ENCODE measurements at places on chromosomes 1 and 21.

- no peak for DNase-seq
These were observed 86.8 kb downstream of the HSF2BP start for GRCh38 chr21:43572446-43572845.

DNA sequence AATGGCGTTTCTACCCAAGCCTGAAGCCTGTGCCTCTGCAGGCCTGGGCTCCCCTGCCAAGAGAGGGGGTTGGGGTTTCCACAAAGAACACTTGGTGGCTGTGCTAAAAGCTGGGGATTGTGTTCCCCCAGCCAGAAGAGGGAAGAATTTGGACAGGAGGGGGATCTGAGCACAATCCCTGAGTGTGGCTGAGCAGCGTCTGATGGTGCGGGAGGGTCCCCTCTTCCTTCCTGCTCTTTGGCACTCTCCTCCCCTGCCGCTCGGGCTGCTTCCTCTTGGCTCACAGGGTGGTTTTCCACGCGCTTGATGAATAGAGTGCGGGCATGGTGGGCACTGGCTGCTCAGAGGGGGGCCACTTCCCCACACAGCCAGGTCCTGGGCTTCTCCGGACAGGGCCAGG, 3.7 kb downstream of the GPR37L1 start:
- no peak for DNase-seq

GRCh38 chr1:156691665-156692440, 13.5 kb downstream of the CRABP2 start:
- DNase-seq, result peak; percentile 55

DNA sequence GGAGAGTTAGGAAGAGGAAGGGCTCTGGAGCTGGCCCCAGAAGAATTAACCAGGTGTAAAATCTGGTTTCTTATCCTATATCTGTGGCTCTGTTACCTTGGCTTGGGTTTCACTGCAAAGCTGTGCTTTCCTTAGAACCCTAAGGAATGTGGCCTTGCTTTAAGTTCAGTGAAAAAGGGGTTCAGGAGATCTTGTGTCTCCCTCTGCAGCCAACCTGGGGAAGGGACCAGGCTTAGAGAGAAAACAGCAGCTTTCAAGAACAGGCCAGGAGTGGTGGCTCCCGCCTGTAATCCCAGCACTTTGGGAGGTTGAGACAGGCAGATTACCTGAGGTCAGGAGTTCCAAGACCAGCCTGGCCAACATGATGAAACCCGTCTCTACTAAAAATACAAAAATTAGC, 16.1 kb upstream of the MYCL start:
- DNase-seq, result no peak

GRCh38 chr1:77984629-77985028, 5.8 kb upstream of the FUBP1 start:
- DNase-seq, result no peak

- no peak for DNase-seq
These were observed 87.9 kb downstream of the SYT14 start for GRCh38 chr1:210025870-210026269.

- DNase-seq, result no peak
These were observed 33.4 kb downstream of the PSMG1 start for GRCh38 chr21:39149882-39150281.

- DNase-seq, result peak; percentile 19
These were observed 5.8 kb downstream of the LINGO4 start for GRCh38 chr1:151799179-151800022.

DNA sequence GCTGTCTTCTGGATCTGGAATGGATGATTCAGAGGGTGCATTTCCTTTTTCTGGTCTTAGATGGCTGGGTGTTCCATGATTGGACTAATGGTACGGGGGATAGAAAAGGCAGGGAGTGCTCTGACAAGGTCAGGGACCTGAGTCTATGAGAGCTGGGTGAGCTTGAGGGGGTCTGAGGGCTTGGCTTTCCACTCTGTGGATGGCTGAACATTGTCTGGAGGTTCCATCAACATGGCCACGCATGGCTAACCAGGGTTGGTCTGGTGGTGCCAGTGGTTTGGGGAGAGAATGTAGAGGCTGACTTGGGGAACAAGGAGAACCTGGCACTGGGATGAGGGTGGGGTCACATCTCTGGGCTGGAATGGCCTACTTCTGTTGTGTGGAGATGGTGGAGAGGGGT, 41.5 kb upstream of the TSPAN2 start:
- DNase-seq, result no peak

- DNase-seq, result no peak
These were observed 33.9 kb downstream of the FAAP20 start for GRCh38 chr1:2160451-2161300.

- DNase-seq, result no peak
These were observed 5.8 kb downstream of the HAO2 start for GRCh38 chr1:119374208-119374874.

DNA sequence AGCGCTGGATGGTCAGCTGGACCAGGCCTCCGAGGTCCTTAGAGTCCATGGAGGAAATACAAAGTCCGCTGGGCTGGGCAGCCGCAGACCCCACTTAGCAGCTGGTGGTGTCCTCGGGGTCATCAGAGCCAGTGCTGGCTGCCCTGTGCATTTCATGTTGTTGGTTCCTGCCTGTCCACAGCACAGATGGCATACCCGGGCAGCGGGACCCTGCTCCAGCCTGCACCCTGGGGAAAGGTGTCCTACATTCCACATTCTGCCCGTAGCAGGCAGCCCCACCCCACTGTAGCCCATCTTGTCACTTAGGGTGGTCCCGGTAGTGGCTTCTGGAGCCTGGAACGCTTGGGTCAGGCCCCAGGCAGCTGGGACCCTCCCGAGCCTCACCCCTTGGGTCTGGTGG, 19.8 kb downstream of the PRKCZ start:
- no peak for DNase-seq

DNA sequence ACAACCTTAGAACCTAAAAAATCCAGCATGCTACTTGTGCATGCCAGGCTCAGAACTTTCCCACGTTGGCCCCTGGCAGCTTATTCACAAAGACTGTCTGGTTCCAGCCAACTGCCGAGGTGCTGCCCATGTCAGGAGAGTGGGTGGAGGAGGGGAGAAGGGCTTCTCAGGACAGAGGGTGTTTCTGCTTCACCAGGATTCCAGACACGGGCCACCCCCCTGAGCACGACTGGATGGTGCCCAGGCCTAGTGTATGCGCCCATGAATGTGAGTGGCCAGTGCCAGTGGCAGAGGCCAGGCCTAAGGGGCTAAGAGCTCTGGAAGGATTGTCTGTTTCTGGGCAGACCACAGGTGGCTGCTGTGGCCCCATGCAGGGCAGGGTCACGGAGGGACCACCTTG, 148.2 kb upstream of the COL6A1 start:
- no peak for DNase-seq

DNA sequence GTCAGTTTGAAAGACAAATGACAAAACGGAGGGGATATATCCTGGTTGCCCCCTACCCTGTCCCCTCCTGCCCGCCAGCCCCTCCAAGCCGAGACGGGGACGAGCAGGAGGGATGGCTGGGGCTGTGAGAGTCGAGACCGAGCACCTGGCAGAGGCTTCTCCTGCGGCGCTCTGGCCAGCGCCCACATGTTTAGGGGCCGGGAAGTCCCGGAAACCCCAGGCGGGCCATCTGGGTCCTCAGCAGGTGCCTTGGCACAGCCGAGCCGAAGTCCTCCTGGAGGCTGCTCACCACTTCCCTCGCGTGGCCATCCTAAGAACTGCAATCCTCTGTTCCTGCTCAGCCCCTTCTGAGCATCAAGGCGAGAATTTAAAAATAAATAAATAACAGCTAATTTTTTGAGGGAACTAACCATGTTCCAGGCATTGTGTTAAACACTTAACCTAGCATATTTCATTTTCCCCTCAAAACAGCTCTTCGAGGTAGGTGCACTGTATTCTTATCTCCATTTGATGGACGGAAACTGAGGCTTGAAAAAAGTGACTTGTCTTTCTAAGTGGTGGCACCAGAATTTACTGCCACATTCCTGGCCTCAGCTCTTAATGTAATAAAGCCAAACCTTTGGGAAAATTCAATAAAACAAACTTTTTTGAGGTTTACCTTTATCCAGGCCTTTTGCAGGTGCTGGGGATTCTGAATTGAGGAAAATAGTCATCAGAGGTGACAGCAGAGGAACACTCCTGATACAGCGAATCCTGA, 3.5 kb upstream of the RIMS3 start:
- peak; percentile 65 for DNase-seq

DNA sequence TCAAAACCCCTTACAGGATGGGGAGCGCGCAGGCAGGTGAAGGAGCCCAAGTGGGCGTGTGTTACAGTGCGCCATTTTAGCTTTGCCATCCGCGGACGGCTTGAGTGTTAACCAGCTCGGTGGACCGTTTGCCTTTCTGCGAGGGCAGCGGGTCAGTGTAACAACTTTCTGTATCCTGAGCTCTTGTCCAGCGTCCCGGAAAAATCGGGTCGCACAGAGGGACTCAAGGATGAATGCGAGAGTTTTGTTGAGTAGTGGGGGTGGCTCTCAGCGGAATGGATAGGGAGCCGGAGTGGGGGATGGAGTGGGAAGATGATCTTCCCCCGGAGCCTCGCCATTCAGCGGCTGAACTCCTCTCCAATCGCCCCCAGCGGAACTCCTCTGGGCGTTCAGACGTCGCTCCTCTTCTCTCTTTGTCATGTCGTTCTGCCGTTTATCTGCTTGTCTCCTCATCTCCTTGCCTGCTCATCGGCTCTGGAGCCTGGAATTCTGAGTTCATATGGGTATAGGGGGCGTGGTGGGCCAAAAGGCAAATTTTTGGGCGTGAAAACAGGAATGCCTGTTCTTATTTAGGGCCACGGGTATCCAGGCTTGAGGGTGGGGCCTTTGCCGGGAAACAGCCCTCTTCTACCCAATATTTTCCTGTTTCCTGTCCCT, 295.4 kb downstream of the CTH start:
- DNase-seq, result no peak

DNA sequence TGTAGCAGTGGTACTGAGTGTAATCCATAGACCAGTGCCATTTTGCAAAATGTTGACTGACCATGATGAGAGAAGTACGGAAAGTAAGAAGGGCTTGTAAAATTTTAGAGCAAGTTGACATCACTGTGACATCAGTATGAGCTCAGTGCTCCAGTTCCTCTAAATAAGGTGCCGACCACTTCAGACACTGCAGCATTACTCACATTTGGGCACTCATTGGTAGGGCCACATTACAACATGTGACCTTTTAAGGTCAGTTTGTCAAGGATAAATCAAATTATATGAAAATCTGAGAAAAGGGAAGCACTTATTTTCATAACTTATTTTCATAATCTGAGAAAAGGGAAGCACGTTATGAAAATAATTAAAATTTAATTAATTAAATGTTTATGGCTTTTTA, 128.0 kb upstream of the ERG start:
- peak; percentile 10 for DNase-seq

DNA sequence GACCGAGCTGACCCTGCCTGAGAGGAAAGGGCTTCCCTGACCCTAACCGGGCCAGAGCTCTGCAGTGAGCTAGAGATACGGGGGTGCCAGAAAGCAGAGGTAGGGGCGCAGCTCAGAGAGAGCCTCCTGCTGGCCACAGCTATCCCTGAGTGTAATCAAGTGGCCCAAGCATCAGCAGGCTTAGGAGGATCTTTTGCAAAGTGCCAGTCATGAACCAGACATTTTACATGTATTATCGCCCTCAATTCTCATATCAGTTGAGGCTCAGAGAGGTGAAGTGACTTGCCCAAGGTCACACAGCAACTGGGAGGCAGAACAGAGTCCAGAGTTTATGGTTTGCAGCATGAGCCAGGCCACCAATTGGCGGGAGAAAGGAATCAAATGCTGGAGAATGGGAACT, 7.0 kb upstream of the ID3 start:
- DNase-seq, result no peak

GRCh38 chr1:209368864-209369598, 214.5 kb upstream of the CAMK1G start:
- DNase-seq, result peak; percentile 99

DNA sequence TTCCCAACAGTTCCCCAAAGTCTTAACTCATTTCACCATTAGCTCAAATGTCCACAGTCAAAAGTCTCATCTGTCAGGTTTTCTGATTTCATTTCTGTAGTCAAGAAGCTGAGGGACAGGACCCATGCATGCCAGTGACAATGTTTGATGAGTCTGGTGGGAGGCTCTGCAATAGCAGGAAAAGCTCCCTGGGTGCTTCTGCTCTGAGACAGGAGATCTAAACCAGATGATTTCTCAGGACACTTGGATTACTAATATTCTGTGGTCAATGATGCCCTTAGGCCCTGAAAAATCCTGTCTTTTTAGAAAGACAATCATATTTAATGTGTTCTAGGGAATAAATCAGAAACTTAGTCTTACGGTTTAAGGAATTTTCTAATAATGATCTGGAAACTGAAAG, 56.4 kb downstream of the PCBP3 start:
- DNase-seq, result peak; percentile 92

DNA sequence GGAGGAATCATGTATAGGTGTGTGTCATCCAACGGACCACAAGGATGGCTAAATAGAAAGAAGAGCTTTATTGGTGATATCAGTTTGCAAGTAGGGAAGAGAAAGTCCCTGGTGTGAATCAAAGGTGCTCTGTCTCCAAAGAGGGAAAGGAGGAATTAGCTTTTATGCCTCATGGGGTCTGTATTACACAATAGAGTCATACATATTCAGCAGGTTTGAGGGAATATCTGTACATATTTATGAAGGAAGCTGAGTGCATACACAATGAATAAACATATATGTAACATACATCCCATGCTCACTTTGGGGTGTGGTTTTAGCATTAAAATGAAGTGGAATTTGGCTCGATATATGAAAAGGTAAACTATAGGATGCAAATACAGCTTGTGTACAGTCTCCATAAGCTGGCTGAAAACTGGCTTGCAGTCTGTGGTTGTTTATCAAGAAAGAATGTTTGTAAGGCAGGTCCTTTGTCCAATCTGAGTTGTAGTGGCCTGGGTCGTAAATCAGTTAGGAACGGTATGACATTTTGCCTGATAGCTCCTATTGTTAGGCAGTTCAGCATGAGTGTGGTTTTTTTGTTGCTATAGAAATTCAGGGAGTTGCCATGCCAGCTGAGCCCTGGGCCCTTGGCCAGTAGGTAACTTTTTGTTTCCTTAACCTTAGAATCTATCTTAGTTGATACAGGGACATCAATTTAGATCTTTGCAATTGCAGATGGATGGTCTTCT, 198.0 kb upstream of the ZP4 start:
- DNase-seq, result no peak

DNA sequence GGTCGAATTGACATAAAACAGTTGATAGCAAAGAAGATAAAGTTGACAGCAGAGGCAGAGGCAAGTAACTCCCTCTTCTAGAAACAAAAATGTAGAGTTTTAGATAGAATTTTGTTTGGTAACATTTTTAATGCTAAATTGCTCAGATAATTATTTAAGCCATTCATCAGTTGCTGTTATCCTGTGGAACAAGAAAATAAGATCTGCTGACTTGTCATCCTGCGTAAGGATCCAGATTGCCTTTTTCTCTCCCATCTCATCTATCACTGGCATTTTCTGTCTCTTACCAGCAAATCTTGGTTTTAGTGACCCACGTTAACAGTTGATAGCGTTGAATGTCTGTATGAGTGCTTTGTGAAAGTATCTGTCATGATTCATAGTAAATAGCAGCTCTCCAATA, 29.8 kb downstream of the SOAT1 start:
- no peak for DNase-seq

- DNase-seq, result no peak
These were observed 135.3 kb upstream of the IRF2BP2 start for GRCh38 chr1:234745276-234745675.

- DNase-seq, result peak; percentile 53
These were observed 14.4 kb downstream of the RNF223 start for GRCh38 chr1:1059494-1060280.
